NCI-H1436 (cell line): ENCODE measurements at places on chromosomes 13 and 19.

- no peak for DNase-seq
Measured at GRCh38 chr19:37931881-37932655, 25.1 kb downstream of the SIPA1L3 start.

GRCh38 chr13:49821216-49822009 lies 28.9 kb upstream of the KPNA3 start:
- DNase-seq: no peak

DNA sequence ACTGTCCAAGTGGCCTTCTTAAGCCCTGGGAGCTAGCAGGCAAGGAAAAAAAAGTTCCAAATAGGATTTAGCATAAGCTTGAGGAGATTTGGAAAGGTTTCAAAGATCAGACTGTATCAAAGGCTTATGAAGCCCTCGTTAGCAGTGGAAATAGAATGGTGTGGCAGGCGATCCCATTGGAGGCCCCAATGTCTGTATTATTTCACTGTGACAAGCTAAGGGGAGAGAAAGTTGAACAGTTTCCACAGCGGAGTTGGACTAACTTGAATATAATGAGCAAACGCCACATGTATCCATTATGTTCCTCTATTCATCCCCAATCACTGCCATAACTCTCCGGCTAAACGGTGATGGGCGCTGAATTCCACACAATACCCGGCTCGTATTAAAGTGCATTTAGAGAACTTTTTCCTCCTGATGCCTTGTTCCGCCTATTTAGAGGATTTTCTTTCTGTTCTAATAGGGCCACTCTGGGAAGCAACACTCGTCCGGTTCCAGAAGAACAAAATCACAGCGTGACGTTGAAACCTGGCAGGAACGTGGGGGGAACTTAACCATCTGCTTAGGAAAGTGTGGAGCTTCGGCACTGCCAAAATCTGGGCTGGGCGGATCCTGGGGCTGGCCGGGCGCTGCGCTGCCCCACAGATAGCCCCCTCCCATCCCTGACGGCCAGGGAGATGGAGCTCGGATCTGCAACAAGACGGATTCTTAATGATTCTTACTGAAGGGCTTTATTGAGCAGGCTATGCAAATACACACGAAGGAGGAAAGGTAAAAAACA lies 1.0 kb upstream of the PCDH8 start:
- DNase-seq: no peak

- no peak for DNase-seq
Measured at GRCh38 chr13:39599842-39600241, 3.2 kb downstream of the LHFPL6 start.

DNA sequence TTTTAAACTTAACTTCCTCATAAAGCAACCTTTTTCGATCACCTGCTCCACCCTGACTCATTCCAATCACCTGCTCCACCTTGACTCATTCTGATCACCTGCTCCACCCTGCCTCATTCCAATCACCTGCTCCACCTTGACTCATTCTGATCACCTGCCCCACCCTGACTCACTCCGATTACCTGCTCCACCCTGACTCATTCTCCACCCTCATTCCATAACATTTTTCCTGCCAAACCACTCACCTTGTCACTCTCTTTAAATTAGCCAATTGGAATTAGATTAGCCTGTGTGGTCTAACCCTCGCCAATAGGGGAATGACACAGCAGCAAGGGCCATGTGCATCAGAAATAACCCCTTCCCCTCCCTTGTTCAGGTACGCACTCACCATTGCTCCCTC lies 31.9 kb upstream of the ZNF83 start:
- no peak for DNase-seq

- DNase-seq: no peak
Measured at GRCh38 chr13:28743499-28744083, 24.8 kb upstream of the SLC46A3 start.

- DNase-seq: no peak
Measured at GRCh38 chr13:106187501-106188095, 347.9 kb downstream of the EFNB2 start.

GRCh38 chr13:44331446-44331845 lies 42.2 kb upstream of the SERP2 start:
- no peak for DNase-seq

DNA sequence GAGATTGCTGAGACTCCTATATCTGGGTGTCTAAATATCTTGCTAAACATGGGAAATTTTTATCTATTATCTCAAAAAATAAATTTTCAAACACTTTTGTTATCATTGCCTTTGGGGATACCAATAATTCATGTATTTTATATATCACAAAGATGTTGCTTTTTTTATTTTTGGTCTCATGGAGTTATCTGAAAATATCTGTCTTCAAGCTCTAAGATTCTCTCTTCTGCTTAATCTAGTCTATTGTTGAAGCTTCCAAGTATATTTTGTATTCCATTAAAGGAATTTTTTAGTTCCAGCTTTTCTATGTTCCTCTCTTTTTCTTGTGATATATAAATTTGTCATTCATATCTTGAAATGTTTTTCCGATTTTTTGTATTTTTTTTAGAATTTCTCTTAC lies 812.0 kb downstream of the DACH1 start:
- no peak for DNase-seq
